ENCODE measurements at places on chromosomes 1 and 21. TPM values are rescaled to one million over a fixed set of nuclear protein-coding genes. Genes with fewer than 3 reads are reported as not detected.

Gene TCHH
- total RNA-seq = not detected

Gene OR2M7
- total RNA-seq = not detected

DNA sequence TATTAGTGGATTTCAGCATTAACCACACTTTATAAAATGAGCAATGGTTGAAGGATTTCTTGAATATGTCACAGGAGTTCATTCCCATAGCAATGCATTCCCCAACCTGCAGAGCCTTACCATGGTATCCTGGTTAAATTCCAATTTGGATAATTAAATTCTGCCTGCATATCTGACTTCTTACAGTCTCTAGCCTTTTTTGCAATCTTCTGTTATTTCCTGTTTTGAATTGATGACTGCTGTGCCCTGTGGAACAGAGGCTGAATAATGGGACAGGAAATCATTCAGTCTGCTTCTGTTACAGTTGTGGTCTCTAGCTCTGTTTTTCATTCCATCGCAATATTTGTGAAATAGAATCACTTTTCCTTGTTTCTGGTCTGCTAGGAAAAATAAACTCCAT, 1823.9 kb downstream of the PLA2G4A start:
- DNase-seq = peak; percentile 6

DNA sequence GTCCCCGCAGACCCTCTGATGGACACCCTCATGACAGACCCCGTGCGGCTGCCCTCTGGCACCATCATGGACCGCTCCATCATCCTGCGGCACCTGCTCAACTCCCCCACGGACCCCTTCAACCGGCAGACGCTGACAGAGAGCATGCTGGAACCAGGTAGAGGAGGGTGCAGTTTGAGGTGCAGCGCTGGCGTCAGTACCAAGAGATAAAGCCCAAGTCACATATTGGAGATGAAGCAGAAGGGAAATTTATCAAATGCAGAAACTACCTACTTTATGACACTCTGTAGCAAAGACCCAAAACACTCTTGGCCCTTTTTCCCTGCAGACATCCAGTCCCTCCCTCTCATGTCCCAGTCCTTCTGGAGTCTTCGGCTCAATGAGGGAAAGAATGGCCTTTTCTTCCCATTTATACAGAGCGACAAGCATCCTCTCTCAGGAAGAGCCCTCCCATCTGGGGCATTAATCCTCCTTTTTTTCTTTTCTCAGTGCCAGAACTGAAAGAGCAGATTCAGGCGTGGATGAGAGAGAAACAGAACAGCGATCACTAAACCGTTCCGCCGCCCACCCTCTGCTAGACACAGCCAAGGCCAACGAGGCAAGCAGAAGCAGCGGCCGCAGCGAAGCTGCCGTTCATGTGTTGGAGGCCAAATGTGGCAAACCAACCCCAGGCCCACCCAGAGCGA, 30.8 kb upstream of the KIF1B start:
- DNase-seq = no peak

GRCh38 chr21:35988416-35989137, 71.7 kb downstream of the SETD4 start:
- no peak for DNase-seq

Measured in HFFc6 (cell line).